ENCODE measurements at places on chromosomes 12 and 14.

DNA sequence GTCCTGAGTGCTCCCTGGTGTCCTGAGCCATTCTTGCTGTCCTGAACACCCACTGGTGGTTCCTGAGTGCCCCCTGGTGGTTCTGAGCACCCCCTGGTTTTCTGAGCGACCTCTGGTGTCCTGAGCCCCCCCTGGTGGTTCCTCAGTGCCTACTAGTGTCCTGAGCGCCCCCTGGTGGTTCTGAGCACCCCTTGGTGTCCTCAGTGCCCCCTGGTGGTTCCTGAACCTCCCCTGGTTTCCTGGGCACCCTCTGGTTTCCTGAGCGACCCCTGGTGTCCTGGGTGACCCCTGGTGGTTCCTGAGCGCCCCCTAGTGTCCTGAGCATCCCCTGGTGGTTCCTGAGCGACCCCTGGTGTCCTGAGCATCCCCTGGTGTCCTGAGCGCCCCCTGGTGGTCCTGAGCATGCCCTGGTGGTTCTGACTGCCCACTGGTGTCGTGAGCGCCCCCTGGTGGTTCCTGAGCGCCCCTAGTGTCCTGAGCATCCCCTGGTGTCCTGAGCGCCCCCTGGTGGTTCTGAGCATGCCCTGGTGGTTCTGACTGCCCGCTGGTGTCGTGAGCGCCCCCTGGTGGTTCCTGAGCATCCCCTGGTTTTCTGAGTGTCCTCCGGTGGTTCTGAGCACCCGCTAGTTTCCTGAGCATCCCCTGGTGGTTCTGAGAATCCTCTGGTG is 473.1 kb downstream of the TMEM121 start:
- peak; percentile 7 for DNase-seq

GRCh38 chr12:3420693-3421092 is 70.3 kb upstream of the PRMT8 start:
- no peak for DNase-seq

DNA sequence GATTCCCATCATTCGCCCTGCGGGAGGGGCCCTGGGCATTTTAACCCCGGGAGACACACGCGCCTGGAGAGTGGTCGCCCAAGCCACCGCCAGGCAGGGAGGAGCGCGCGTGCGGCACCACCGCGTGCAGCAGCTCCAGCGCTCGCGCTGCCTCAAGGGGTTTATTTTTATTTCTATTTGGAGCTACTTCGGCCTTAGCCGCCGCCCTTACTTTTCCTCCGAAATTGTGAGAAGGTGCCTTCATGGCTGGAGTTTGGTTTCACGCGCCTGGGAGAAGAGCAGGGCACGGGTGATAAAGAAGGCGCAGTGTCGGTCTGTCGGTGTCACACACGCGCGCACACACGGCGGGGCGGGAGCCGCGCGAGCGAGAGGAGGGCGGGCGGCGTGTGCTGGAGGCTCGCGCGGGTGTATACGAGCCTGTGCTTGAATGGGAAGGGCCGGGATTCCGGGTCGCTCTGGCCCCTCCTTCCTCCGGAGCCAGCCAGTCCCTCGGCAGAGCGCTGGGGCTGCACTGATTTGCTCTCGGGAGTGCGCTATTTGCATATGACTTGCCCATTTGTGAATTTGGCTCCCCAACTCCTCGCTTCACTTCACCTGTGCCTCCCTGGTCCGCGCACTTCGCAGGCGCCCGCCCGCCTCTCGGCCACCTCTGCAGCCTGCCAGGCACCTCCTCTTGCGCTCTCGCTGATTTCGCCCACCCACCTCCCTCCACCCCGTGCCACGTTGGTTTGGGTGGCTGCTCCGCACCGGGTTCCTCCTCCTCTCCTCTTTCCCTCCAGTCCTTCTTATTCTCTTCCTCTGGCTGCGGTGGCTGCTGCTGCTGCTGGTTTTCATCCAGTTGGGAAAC is 932.3 kb downstream of the DIO2 start:
- DNase-seq, result peak; percentile 70

- DNase-seq, result no peak
These were observed 19.1 kb downstream of the POU6F1 start for GRCh38 chr12:51198568-51199365.

DNA sequence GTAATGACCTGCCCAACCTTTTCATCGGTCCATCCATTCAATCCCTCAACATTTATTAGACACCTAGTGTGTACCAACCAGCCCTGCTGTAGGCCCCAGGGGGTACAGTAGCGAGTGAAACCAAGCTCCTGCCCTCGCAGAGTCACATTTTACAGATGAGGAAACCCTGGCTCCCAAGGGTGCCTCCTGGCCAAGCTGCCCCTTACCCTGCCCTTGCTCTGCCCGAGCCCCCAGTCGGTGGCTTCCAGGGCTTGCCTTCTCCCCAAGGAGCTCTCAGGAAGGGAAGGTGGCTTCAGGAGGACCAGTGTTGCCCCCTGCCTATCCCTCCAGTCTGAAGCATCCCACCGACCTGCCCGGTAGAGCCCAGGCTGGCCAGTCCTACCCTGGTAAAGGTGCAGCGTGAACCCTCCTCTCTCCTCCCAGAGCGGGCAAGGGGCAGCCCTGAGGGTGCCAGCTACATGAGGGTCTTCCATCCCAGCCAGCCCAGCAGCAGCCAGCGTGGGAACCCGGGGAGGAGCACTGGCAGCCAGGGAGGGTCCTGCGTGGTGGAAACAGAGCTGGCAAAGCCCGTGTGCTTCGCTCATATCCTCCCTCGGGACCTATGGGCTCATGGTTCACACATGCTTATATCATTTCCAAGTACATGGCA is 670 bp upstream of the BEGAIN start:
- no peak for DNase-seq

- DNase-seq, result no peak
These were observed 136.8 kb upstream of the TBX3 start for GRCh38 chr12:114820796-114821195.

DNA sequence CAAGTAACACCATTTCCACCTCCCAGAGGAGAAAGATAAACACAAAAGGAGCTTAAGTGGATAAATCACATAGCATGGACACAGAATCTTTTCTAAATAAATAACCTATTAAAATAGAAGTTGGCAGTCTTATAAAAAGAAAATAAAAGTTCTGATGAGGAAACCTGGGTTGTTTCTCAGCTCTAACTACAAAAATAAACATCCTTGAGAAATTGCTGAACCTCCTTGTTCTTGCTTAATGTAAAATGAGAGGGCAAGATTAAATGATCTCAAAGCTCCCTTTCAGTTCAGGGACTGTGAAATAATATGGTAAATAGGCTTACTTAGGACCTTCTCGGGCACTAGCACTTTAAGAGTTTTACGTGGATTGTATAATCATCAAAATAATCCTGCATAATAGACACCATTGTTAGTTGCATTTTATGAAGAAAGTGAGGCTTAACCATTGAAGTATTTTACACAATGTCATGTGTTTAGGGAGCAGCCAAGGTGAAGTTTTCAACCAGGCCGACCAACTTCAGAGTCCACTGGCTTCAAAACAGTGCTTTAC is 214.0 kb upstream of the NOVA1 start:
- DNase-seq, result no peak

GRCh38 chr14:105700622-105701288 is 174.4 kb downstream of the TMEM121 start:
- DNase-seq, result no peak

DNA sequence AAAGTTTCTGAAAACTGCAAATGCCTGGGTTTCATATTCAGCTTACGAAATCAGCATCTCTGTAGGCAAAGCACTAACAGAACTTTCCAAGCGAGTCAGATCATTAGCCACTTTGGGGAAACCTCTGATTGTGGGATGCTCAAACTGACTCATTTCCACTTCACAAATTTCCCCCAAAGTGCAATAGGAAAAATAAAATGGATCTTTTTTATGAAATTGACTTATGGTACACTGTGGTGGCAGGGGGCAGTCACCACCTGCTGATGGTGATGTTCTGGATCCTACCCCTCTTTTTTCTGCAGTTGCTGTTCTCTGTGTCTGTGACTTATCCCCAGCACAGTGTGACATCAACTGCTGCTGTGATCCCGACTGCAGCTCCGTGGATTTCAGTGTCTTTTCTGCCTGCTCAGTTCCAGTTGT is 5.6 kb downstream of the TCTN1 start:
- DNase-seq, result no peak

DNA sequence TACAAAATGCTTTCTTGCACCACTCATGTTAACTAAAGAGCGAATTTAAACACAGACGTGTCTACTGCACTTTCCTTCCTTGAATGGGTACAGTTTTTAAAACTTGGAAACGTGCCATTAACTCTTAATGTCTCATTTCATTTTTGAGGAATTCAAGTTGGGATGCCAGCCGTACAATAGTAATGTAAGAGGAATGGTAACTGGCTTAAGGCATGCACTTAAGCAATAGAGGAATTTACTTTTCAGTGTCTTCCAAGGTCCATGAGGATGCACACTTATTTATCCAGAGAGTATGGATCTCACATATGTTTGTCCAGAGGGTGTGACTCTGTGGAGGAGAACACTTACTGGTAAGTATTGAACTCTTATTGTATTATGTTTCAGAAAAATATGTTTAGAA is 52.9 kb downstream of the PPP4R4 start:
- no peak for DNase-seq

DNA sequence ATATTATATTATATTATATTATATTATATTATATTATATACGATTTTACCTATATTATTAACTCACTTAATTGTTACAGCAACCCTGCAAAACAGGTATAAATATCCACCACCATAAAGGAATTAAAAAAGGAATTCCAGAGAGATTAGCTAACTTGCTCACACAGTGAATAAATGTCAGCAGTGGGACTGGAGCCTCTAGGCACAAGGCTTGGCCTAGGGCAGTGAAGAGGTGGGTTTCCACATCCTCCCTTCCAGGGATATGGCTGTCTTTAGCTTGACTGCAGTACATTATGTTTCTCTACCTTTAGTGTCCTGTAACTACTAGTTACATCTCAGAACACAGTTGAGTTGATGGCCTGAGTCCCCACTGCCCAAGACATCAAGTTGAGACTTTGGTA is 166.9 kb downstream of the SLC15A5 start:
- no peak for DNase-seq

GRCh38 chr12:29448157-29448556 is 49.3 kb downstream of the OVCH1 start:
- DNase-seq, result no peak

DNA sequence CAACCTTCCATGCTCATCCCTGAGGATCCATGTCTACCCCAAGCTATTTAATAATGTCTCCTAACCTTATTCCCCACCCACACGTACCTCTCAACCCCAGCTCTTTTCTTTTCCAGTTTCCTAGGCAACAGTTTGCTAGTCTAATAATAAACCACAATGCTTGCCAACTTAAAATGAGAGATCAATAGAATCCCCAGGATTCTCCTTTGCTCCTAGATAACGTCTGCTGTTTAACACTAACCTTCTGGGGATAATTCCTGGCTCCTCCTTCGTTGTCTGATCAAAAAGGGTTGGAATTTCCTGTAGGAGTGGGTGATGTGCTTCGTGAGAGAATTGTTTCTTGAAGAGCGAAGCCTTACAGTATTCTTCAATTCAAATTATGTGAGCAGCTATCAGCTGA is 42.2 kb upstream of the DBX2 start:
- peak; percentile 39 for DNase-seq

- no peak for DNase-seq
These were observed 83.2 kb upstream of the SLC38A2 start for GRCh38 chr12:46455648-46456352.

- DNase-seq, result no peak
These were observed 63.9 kb upstream of the RMST start for GRCh38 chr12:97398704-97399103.

GRCh38 chr14:44494137-44494536 is 12.9 kb downstream of the FSCB start:
- DNase-seq, result no peak

- no peak for DNase-seq
These were observed 245.8 kb downstream of the FBXL14 start for GRCh38 chr12:1348606-1349005.

- no peak for DNase-seq
These were observed 550.0 kb downstream of the SOX5 start for GRCh38 chr12:23399402-23399933.

DNA sequence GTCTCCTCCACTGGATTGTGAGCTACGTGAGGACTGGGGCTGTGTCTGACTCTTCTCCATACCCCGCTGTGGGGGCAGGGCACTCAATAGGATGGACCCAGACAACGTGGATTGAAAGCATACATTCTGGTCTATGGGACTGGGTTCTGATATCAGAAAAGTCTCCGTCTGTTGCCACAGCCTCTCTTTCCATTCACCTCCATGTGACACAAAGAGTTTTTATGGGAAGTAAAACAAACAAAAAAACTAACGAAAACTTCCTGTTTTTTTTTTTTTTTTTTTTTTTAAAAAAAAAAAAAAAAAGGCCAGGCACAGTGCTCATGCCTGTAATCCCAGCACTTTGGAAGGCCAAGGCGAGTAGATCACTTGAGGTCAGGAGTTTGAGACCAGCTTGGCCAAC is 44.7 kb downstream of the SLC8A3 start:
- DNase-seq, result no peak

GRCh38 chr12:53710091-53710490 is 17.2 kb downstream of the CALCOCO1 start:
- peak; percentile 60 for DNase-seq

DNA sequence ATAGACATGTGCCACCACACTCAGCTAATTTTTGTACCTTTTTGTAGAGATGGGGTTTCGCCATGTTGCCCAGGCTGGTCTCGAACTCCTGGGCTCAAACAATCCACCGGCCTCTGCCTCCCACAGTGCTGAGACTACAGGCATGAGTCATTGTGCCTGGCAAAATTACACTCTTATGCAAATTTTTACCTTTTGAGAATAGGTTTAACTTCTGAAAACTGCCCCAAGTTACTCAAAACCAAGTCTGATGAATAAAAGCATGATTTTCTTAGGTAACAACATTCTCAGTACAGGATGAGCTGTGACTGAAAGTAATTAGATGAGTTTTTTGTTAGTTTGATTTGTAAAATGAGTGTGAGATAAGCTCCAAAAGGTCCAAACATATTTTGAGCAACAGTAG is 166.0 kb downstream of the RPS29 start:
- DNase-seq, result no peak

- no peak for DNase-seq
These were observed 9.1 kb downstream of the SLC15A4 start for GRCh38 chr12:128814411-128815261.

GRCh38 chr14:64818151-64818550 is 61.6 kb downstream of the SPTB start:
- no peak for DNase-seq

DNA sequence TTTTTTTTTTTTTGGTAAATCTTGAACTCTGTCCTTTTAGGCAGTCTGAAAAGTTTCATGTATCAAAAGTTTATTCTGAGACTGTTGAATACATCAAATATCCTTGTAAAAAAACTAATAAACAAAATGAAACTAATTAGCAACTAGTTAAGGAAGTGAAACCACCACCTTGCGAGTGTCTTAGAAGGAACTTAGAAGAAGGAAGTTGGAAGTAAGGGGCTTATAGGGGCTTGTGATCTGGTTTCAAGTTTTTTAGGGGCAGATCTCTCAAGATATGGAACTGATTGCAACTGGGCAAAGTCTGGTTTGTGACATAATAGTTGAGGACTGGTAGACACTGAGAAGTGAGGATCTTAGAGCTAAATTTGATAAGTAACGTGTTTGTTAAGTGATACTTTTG is 748.8 kb downstream of the C12orf50 start:
- no peak for DNase-seq

Measured in putamen (tissue), 1 donor.